ENCODE measurements at places on chromosomes 13 and 19. TPM values are rescaled to one million over a fixed set of nuclear protein-coding genes. Genes with fewer than 3 reads are reported as not detected.

DNA sequence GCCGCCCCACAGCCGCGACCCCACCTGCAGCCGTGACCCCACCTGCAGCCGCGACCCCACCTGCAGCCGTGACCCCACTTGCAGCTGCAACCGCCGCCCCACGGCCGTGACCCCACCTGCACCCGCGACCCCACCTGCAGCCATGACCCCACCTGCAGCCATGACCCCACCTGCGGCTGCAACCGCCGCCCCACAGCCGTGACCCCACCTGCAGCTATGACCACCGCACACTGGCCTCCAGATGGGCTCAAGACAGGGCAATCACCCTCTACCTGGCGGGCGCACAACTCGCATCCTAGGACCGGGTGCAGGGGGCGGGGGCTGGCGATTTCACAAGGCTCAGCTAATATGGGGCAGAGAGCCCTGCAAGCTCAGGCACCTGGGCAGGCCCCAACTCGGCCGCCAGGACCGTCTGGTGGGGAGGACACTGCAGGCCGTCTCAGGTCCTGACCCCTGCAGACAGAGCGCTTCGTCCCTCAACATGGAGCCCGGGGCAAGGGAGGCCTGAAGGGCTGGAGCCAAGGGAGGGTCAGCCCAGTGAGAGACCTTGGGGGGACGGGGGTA is 15.1 kb downstream of the SBNO2 start:
- peak; percentile 13 for DNase-seq

GRCh38 chr19:19040417-19040816 is 7.0 kb downstream of the ARMC6 start:
- DNase-seq = peak; percentile 71

DNA sequence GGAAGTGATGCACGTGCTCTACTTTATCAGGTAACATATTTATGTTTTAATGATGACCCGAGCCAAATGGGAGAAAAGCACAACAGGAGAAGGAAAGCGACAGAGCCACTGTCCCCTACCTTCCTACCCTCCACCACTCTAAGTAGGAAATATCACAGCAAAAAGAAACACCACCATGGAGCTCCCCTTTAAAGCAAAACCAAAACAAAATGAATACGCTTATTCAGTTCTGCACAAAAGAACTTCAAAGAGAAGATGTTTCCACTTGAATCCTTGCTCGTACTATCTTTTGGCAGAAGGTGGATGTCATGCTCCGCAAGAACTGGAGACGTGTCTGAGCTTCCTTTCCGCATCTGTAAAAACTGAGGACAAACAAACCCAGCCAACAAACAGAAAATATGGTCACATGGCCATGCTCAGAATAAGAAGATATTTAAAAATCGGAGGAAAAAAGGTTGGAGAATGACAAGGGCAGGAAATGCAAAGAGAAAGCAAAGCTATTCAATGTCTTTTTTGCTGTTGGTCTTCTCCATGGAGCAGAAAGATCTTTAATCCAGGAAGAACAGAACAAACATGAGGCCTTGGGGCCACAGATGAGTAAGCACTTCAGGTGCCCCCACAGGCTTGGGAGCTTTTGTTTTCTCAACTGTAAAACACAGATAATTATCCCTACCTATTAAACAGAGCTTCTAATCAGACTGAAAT is 19.5 kb downstream of the N4BP2L1 start:
- no peak for DNase-seq

DNA sequence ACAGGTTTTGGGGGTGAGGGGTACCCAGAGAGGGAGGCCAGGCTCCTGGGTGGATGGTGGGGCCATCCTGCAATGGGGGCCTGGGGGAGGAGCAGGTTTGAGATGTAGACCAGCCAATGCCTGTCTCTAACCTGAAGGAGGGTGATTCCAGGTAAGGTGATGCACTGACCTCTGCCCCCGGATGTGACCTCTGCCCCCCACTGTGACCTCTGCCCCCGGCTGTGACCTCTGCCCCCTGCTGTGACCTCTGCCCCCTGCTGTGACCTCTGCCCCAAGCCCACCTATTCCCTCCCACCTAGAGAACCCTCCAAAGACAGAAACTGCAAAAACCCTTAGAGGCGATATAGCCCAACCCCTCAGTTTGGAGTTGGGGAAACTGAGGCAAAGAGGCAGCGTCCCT is 10.3 kb upstream of the SPACA4 start:
- no peak for DNase-seq

GRCh38 chr13:51689663-51689996 is 105.4 kb downstream of the WDFY2 start:
- no peak for DNase-seq

DNA sequence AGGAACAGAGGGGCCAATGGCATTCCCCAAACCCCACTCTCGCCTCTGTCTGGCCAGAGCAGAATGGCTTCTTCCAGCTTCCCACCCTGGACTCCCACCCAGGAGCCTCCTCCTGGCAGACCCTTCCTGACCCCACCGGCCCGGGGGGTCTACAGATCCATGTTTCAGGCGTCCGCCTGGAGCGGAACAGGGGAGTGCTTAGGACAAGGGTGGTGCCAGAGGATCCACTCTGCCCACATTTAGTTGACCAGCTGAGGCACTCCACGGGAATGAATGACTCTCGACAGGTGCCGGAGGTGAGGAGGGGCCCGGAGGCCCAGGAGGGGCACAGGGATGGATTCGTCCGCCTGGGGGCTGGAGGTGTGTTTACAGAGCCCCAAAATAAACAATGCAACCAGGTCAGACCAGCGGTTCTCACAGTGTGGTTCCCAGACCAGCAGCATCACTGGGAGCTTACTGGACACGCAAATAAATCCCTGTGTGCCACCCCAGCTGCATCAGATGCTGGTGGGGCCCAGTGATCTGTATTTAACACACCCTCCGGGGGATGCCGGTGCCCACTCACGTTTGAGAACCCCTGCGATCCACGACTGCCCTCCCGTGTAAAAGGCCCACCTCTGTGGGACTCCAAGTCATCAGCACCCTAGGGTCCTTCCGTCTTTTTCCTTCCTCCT is 15.1 kb upstream of the NCCRP1 start:
- DNase-seq = no peak

DNA sequence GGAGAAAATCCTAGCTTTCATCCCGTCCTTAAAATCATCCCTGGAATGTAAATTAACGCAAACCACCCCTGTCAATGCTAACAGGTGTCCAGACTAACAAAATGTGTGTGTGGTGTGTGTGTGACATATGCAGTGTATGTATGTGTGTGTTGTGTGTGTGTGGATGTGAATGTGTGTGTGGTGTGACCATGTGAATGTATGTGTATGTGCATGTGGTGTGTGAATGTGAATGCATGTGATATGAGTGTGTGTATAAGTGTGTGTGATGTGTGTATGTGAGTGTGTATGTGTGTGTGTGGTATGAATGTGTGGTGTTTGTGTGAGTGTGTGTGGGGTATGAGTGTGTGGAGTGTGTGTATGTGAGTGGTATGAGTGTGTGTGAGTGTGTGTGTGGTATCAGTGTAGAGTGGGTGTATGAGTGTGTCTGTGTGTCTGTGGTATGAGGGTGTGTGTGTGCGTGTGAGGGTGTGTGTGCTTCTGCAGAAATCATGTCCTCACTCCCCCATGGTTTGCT is 190.8 kb downstream of the TEX29 start:
- DNase-seq = no peak

GRCh38 chr13:95327190-95327589 is 25.9 kb upstream of the ABCC4 start:
- DNase-seq = no peak

GRCh38 chr19:4267101-4267900 is 11.8 kb upstream of the SHD start:
- peak; percentile 75 for DNase-seq

- no peak for DNase-seq
Observed at GRCh38 chr13:21663197-21663596, 7.7 kb upstream of the FGF9 start.

DNA sequence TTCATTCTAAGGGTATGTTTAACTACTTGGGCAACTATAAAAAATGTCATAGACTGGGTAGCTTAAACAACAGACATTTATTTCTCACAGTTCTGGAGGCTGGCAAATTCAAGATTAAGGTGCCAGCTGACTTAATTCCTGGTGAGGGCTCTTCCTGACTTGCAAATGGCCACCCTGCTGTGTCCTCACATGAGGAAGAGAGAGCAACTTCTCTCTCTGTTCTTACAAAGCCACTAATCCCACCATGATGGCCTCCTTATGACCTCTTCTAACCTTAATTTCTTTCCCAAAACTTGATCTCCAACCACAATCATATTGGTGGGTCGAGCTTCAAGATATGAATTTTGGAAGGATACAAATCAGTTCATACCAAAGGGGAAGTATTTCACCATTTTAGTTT is 399.0 kb downstream of the DCT start:
- DNase-seq = no peak

DNA sequence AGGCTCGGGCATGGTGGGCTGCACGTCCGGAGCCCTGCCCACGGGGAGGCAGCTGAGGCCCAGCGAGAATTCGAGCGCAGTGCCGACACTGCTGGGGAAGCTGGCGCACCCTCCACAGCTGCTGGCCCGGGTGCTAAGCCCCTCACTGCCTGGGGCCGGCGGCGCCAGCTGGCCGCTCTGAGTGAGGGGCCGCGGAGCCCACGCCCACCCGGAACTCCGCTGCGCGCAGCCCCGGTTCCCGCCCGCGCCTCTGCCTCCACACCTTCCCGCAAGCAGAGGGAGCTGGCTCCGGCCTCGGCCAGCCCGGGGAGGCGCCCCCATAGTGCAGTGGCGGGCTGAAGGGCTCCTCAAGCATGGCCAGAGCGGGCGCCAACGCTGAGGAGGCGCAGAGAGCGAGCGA is 2080.4 kb downstream of the PCDH9 start:
- DNase-seq = no peak

- no peak for DNase-seq
Observed at GRCh38 chr19:10143681-10144080, 24.0 kb upstream of the EIF3G start.

GRCh38 chr19:51440846-51441409 is 17.3 kb downstream of the SIGLEC8 start:
- DNase-seq = no peak

DNA sequence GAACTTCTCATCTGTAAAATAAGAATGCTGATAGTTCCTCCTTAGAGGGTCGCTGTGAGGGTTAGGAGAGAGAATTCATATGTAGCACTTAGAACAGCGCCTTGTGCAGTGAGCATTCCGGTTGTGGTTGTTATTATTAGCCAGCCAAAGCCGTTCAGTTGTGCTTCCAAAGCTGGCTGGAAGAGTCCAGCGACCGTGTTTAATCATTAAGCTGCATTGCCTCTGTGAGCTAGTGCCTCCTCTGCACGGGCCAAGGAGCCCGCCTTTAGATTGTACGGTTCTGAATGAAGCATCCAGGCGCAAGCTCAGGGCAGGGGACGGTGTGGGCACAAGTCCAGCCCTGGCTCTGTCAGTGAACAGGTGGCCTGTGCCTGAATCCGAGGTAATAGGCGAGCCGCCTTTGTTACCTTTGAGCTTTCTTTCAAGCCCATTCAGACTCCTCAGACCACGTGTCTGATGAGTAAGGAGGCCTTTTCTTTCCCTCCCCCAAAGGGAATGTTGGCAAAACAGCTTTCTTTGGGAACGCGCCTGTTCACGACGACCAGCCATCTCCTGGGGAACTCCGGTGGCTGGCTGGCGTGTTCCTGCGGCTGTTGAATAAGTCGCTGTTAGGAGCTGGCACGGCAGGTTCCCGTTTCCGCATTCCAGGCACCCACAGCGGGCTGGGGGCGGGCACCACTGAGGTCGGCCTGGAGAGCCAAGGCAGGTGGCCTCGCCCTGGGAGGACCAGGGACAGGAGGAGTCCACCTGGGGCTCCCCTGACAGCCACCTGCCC is 25.1 kb downstream of the SIPA1L3 start:
- DNase-seq = peak; percentile 58

DNA sequence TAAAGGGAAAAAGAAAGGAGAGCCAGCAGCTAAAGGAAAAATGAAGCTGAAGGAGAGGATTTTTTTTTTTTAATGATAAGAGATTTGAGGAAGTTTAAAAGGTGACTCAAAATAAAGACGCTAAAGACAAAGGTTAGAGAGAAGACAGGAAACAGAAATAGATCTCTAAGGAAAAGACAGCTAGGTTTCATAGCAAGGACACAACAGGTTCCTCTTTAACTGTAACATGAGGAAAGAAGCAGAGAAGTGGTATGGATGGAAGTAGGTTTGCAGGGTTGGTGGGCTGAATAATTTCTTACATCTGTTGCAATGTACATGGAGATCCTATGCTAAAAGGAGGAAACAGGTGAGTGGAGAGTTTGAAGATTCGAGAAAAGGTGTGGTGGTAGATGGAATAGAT is 107.5 kb downstream of the MYCBP2 start:
- no peak for DNase-seq

- no peak for DNase-seq
Observed at GRCh38 chr19:5850743-5851293, 431 bp downstream of the FUT3 start.

DNA sequence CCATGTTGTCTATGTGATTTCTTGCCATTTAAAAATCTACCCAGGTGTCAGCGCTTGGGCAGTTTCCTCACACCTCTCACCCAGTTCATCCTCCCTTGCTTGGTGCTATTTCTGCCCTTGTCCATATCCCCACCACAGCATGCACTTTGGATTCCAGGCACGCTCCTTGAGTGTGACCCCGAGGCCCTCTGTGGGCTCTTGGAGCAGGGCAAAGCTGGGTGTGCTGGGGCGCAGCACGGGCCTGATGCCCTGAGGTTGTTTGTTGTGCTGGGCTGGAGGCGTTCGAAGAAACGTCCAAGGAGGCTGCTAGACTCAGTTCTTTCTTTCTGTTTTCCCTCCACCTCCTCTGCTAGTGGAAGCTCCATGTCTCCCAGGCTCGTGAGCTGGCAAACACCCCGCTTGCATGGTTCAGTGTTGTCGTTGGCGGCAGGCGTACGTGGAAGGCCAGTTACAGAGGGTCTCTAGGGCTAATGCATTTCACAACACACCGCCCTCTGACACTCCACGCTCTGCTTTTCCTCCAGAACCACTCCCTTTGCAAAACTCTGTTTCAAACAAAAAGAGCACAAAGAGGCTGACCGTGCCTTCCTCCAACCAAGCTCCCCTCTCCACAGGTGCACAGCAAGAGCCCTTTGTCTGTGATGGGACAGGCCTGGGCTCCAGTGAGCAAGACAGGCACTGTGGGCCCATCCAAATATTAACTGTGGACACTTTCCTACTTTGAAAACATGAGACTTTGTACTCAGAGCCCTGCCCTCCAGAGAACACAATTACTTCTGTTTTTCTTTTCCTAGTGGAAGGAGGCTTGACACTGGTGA is 117.7 kb upstream of the GJB6 start:
- DNase-seq = peak; percentile 60

QPCTL gene
- 0.84 TPM for polyA plus RNA-seq

CYP4F22 gene
- 0.30 TPM for polyA plus RNA-seq

ZNF536 gene
- polyA plus RNA-seq = 0.01 TPM

C19orf73 gene
- 1.7 TPM for polyA plus RNA-seq

ACP4 gene
- not detected for polyA plus RNA-seq

ZNF254 gene
- 2.2 TPM for polyA plus RNA-seq
